Astrocyte of the spinal cord (primary cell): ENCODE measurements at places on chromosomes 4 and X.

- DNase-seq: peak; percentile 79
Measured at GRCh38 chr4:107801766-107802211, 22.9 kb upstream of the SGMS2 start.

DNA sequence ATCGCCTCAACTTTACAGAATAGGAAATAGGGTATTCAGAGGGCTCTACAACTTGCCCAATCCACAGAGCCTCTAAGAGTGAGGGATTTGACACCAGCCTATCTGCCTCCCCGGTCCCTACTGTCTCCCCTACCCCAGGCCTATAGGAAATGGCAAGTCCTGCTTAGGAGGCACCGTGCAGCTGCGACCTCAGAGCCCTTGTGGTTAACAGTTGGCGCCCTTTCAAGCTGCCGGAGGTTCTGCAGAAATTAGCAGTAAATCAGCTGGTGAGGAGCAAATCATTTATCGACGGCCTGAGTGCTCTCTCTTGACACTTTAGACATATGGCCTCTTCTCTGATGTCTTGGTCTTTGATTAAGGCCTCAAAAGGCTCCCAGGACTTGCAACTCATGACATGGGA lies 96.9 kb downstream of the CLNK start:
- peak; percentile 19 for DNase-seq

DNA sequence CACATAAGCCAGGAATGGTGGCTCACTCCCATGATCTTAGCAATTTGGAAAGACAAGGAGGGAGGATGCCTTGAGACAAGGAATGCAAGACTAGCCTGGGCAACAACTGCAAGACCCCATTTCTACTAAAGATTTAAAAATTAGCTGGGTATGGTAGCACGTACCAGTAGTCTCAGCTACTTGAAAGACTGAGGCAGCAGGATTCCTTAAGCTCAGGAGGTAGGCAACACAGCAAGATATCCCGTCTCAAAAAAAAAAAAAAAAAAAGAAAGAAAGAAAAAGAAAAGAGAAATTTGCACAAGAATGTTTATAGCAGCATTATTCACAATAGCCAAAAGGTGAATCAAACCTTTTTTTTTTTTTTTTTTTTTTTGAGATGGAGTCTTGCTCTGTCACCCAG lies 29.7 kb downstream of the PDS5A start:
- DNase-seq: no peak

DNA sequence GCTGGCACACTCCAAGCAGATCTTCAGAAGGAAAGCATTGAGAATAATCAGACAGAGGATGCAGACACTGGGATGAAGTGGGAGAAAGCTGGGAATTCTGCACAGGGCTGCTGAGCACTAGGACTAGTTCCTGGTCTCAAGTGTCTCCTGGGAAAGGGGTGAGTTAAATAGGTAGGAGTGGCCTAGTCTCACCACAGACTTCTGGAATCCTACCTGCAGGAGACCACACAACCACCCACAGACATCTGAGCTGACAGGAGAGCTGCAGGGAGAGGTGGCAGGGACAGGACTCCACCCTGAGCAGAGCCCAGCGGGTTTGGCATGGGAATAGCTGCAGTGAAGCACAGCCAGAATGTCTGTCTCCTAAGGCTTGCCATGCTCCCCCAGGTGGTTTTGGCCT lies 95.1 kb upstream of the GALNTL6 start:
- DNase-seq: no peak

- DNase-seq: no peak
Measured at GRCh38 chr4:55604996-55605395, 13.0 kb upstream of the PDCL2 start.

GRCh38 chrX:3010532-3010931 lies 4.2 kb downstream of the ARSH start:
- no peak for DNase-seq

DNA sequence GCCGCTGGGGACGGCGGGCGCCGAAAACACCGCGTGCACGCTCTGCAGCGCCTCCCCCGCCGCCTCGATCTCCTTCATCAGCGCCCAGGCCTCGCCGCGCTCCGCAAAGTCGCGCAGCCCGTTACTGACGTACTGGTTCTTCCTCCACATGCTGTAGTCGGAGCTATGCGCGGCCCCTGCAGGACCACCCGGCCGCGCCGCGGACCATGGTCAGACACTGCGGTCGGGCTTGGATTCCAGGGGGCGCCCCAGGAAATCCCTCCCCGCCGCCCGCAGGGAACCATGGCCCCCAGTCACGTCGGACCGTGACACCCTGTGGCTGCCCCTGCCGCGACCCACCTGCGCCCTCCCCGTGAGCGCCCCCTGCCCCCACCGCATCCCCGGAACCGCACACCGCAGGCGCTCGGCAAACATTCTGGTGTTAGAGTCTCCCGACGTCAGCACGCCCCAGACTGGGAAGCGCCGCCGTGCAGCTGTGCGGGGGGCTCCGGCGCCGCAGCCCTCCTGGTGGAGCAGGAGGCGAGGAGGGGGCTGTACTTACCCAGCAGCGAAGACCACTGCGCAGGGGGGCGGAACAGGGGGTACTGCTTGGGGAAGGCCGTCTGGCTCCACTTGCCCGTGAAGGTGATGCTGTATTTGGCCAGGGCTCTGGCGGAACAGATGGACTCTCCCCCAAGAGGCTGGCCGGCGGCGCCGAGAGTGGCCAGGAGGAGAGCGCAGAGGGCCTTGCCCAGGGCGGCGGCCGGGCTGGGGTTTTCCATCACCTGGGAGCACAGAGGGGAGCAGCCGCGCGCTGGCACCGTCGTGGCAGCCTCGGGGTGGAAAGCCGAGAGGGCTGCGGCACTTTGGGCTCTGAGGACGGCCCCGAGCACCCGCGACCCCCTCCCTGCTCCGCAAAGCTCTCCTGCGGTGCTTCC lies 814 bp downstream of the SPON2 start:
- DNase-seq: no peak

DNA sequence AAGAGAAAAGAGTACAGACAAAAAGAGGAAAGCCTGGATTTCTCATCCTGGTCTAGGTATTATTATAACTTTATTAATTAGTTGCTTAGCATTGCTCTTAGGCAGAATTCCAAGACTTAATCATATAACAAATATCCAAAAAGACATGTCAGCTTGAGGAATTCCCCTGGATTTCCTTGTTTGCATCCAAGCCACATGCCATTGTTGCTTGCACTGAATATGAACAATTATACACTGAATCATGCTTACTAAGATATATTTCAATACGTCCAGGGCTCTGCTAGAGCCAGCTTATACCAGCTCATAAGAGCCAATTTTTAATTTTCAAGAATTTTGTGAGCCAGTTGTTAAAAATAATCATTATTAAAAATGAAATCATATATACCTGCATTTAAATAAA lies 5.5 kb upstream of the TLR10 start:
- DNase-seq: no peak

DNA sequence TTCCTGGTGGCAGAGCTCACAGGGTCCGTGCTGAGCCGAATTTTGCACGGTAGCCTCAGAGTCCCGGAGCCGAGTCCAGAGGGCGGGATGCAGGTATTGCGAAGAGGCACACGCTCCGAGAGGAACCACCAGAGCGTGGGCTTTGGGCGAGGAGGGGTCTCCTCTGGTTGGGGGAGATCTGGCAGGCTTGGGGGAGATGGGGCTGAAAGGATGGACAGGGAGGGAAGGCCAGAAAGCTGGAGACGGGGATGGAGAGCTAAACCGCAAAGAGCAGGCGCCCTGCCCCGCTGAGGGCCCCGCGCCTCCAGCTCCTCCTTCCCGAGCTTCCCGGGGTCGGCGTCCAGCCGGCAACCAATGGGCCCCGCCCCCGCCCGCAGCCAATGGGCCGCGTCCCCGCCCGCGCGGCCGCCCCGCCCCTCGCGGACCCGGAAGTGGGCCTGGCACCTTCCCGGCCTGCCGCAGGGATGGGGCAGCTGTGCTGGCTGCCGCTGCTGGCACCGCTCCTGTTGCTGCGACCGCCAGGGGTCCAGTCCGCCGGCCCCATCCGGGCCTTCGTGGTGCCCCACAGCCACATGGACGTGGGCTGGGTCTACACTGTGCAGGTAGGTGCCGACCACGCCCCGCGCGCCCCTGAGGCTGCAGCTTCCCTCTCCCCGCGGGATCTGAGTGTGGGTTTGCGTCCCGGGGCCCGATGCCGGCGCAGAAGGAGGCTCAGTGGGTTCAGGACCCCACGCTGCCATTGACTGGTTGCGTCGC lies at the start of gene MAN2B2:
MAN2B2 (plus strand) TSS at position 443 of the 756 bp plus-strand sequence; CDS start at position 465, 22 bp downstream.
- peak; percentile 63 for DNase-seq
